ENCODE measurements at places on chromosomes 6 and 20.

DNA sequence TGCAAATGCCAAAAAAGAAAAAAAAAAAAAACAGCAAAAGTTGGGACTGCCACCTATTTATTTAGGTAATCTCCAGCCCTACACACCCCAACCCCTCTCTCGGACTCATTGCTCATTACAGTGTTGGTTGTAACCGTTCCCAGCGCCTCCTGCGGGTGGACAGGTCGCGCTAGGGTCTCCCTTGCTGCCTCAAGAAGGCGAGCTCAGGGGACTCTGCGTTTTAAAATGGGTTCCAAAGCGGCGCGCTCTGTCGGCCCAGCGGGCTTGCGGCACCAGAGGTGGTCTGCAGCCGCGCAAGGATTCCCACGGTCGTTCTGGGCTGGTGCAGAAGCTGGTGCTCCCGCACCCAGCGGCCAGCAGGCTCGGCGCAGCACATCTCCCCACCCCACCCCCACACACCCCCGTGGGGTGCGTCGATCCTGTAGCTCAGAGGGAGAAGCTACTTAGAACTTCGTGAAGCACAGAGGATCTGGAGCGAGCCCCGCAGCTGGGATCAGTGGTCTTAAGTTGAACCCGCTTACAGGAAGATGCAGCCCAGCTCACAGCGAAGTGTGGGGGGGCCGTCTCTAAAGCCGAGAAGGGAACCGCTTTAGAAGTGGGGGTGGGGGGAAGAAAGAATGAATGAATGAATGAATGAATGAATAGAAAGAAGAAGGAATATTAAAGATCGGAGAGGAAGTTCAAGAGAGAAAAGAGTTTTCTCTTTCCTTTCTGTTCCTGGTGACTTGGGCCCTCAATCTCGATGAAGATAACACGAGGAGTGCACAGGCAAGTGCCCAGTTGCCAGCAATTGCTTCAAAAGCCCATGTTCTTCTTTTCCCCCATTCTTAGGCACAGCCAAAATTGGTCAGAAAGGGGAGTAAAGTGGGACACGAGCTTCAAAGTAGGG lies 780 bp downstream of the TFAP2A start:
- no peak for DNase-seq

DNA sequence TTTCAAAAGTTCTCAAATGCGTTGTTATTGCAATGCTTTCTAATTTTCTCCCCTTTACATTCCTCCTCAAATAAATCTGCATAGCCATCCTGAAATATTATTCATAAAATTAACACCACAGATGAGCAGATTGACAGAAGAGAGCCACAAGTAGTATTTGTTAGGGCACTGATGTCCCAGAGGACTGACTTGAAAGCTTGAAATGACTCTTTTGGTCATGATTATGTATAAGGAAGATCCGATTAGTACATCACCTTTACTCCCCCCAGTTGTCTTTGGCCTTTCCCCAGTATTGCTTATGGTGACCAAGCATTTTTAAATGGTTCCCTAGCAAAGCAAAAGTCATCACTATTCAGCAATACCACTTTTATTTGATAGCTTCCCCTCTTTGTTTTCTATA lies 187.6 kb downstream of the ADAT2 start:
- DNase-seq, result no peak

DNA sequence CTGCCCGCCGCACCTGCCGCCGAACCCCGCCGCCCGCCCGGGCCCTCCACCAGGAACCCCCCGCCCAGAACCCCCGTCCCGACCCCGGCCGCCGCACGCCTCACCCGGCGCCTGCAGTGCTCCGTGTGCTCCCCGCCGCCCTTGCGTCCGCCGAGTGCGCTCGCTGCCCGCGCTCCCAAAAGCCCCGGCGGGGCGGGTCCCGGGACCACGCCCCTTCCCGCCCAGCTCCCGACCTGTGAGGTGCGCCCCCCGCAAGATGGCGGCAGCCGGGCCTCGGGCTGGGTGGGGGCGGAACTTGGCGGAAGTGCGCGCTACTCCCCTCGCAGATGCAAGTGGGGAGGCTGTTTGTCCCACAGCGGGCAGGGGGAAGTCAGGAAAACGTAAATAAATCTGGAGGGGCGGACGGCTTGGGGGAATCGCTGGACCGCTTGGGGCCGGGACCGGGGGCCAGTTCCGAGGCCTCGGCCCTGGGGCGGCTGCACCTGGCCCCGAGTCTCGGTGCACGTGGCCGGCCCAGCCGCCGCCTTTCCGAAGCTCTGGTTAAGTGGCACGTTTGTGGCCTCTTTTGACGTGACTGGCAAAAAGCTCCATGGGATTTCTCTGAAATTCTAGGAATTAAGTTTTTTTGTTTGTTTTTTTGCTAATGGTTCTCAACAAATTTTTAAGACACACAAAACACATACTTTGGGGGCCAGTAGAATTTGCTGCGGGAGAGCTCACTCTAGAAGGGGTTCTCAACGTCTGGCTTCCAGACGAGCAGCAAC lies at the start of gene EZR:
EZR (minus strand) TSS at position 156 of the 764 bp plus-strand sequence. CDS start 1,275 bp downstream, outside the sequence.
- peak; percentile 23 for DNase-seq

DNA sequence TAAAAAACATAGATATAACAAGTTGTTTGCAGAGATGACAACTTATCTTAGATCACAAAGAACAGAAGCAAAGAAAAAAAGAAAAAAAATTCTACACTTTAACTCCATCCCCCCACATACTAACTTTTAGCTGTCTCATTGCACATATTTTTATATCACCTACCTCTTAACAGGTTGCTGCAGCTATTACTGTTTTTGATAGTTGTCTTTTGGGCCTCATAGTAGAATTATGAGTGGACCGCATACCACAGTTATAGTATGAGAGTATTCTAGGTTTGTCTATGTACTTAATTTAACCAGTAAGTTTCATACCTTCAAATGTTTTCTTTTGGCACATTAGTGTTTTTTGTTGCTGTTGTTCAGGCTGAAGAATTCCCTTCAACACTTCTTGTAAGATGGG lies 12.3 kb downstream of the RSPH3 start:
- DNase-seq, result no peak

- no peak for DNase-seq
These were observed 116.6 kb upstream of the RNF24 start for GRCh38 chr20:4131911-4132310.

DNA sequence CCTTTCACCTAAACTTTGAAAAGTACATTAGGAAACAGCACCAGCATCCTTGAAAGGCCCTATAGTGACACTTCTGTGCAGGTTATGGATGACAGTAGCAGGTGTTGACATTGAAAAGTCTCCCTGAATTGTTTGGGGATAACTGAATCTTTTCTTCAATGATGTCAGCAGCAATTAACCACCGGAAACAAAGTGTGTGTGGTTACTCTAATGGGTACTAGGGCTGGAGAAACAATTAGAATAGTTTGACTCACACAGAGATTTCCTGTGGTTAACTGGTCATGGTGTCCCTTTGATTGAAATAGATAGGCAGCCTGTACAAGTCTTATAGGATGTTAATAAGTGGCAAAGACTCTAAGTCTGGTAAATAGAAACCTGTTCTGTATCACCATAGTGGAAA lies 189.1 kb downstream of the TBX18 start:
- DNase-seq, result no peak

- DNase-seq, result no peak
These were observed 16.7 kb downstream of the PMEPA1 start for GRCh38 chr20:57693002-57693582.
